DND-41 (cell line): ENCODE measurements at places on chromosomes 6 and 20.

DNA sequence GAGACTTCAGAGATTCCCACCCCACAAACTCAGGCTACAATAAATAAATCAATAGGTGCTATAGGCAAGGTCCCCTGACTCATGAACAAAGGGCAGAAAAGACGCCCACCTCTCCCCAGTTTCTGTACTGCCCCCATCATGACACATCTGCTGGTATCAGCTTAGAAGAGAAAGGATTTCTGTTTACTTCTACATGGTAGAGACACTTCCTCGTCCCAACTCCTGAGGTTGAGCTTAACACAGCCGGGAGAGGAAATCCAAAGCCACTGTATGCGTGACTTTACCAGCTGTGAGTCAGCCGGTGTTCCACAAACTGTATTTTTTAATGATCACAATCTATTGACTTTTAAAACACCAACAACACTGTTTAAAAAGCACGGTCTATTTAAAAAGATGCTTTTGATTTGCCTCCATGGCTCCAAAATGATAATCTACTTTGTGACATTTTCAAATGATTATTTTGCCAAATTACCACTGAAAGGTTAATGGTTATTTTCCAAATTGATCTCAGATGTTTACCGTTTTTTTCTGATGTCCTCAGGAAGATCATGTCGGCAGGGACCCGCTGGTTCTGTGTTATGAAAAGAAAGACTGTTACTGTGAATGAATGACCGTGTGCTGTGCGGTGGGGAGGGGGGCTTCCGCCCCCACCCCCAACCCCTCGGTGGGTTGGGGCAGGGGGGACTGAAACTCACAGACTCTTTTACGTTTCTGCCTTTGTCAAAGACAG is 72.5 kb downstream of the ATP9A start:
- no peak for DNase-seq

GRCh38 chr6:36349240-36349639 is 12.6 kb upstream of the BNIP5 start:
- DNase-seq: peak; percentile 56

GRCh38 chr20:63325554-63326313 is 32.7 kb downstream of the COL20A1 start:
- no peak for DNase-seq

DNA sequence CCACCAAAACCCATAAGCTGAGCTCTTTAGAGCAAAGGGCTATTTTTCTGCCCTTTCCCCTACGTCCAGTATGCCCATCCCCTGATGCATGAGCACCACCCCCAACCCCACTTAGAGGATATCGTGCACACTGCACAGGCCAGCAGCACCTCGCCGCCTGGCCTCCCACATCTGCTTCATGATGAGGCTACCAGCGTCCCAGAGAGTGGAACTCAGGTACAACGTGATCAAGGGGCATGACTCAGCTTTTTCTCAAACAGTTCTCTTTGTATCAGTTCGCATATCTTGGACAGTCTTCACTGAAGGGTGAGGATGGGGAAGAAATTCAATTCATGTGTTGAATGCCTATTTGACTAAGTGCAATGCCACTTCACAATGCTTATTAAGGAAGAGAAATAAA is 81.9 kb upstream of the QKI start:
- DNase-seq: no peak

- no peak for DNase-seq
These were observed 162.1 kb upstream of the OGFRL1 start for GRCh38 chr6:71126506-71126905.

GRCh38 chr6:140082867-140083297 is 708.4 kb upstream of the CITED2 start:
- DNase-seq: no peak

GRCh38 chr20:10508468-10509251 is 73.6 kb downstream of the SLX4IP start:
- no peak for DNase-seq

DNA sequence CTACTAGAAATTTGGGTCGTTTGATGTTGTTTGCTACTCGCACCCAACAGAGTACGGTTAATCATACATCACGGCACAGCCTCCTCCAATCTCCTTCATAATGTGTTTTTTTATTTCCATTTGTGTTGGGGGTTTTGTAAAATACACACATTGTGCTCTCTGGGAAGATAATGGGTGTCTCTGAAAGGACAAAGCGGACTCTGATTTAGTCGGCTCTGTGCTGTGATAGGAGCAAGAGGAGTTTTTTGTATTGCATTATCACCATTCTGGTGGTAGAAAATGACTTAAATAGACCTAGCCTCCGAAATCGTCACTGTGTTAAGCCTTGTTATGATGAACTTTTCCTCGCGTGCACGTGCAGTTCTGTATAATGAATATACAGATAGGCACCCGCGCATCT is 196.3 kb downstream of the CDH4 start:
- no peak for DNase-seq

GRCh38 chr6:37338745-37339255 is 15.0 kb upstream of the RNF8 start:
- DNase-seq: no peak

DNA sequence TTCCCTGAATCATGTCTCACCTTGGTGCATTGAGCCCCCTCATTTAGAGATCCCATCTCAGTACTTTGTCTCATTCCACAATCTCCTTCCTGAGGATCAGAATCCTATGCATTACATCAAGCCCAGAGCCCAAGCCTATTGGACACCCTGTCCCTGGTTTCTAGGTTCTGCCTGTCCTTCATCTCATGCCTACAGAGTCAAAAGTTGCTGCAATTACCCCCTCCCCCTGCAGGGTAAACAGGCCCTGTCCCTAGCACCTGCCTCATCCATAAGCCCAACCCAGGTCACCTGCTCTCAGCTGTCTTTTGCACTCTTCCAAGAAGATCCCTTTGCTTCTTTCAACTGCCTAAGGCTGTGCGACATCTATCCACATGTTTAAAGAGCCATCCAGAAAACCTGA is 93.9 kb downstream of the SPTLC3 start:
- no peak for DNase-seq

GRCh38 chr6:150813993-150814359 is 51.5 kb upstream of the MTHFD1L start:
- DNase-seq: no peak

- no peak for DNase-seq
These were observed 249.7 kb upstream of the HS3ST5 start for GRCh38 chr6:114592506-114592905.

- no peak for DNase-seq
These were observed 184.3 kb downstream of the ZNF217 start for GRCh38 chr20:53409447-53409717.

DNA sequence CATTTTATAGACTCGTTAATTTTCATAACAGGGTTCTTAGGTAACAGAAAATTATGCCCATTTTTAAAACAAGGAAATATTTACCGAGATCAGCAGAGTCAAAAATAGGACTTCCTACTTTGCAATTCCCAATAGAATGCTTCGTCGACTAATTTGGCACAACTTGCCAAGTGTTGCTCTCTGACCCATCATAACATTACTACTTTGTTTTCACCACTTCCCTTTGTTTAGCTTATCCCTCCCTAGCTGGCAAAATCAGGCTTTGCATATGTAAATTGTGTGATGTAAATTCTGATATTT is 914 bp upstream of the RANBP9 start:
- DNase-seq: no peak

DNA sequence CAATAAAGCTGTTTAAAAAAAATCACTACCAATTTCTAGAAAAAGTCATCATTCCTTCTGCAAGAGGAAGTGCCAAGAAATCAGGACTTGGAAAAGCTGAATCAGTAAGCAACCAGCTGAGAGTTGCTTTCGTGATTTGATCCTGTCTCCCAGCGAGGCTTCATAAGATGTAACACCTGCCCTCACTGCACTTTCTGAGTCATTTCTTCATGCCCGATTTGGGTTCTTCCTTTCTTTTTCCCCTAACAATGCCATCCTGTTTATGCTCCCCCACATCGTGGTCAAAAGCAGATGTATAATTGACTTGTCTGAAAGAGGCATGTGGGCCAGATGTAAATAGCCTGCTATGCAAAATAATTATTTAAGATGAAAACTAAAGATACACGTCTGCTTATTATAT is 52.1 kb downstream of the RIPOR2 start:
- DNase-seq: peak; percentile 39

DNA sequence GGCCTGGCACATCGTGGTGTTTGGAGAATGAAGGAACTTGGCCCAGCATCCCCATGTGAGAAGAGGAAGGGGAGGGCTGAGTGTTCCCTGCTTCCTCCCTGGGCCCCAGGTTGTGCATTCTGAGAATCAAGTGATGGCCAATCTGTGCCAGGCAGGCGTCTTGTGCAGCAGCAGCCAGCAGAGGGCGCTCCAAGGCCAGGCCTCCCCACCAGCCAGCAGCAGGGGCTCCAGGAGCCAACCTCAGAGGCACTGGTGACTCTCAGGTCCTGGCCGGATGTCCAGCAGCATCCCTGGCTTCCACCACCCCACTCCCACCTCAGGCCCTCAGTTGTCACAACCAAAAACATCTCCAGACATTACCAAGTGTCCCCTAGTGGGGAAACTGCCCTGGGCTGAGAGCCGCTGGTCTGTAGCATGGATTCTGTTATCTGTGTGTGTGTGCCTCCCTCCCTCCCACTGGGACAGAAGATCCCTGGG is 192.0 kb downstream of the PREX1 start:
- DNase-seq: peak; percentile 73

GRCh38 chr6:155959898-155960495 is 504.4 kb upstream of the NOX3 start:
- no peak for DNase-seq

DNA sequence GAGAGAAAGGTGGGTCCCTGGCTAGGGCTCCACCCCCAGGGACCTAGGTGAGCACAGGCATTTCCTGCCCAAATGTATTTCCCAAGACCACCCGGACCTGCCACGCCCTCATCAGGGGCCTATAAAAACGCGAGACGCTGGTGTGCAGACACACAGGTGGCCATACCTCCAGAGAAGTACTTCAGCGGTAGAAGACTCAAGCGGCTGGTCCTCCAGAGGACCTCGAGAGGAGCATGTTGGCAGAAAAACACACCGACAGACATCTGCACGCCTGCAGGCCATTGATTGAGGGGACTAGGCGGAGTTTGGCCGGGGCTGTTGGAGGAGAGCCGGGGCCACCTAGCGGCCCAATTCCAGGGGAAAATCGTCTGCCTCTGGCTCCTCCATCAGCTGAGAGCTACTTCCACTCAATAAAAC is 695.8 kb upstream of the MMS22L start:
- DNase-seq: no peak

GRCh38 chr20:58839991-58840747 is 10.5 kb downstream of the GNAS-AS1 start:
- DNase-seq: no peak

DNA sequence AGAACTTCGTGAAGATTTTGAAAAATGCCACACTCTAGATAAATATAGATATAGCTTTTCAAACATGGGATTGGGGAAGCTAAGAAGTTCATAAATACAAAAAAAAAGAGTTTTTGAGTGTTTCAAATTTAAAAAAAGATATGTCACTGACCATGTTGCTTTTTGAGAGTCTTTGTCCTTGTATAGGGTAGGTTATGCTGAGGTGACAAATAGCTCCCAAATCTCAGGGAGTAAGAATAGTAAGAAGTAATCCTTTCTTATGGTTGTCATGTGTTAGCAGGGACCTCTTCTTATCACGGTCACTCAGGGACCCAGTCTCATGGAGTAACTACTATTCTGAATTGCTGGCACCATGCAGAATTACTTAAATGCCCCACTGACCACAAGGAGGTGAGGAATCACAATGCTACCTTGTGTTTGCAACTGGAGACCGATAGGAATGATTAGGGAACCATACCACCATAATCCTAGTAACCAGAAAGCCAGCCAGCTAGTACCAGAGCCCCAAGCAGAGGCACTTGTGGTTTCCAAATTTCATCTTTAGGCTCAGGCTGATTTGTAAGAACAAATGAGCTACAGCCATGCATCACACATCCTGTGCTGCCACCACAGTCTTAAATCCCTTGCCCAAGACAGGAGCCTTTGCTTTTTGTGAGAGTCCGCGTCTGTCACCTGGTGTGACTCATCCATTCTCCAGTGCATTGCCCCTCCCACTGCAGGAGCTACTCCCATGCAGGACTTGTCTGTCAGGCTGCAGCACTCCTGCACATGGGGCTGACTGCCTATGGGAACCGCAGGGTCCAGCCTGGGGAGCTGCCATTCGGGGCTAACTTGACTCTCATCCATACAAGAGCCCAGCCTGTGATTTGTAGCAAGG is 42.4 kb upstream of the ADGRF4 start:
- DNase-seq: peak; percentile 27

DNA sequence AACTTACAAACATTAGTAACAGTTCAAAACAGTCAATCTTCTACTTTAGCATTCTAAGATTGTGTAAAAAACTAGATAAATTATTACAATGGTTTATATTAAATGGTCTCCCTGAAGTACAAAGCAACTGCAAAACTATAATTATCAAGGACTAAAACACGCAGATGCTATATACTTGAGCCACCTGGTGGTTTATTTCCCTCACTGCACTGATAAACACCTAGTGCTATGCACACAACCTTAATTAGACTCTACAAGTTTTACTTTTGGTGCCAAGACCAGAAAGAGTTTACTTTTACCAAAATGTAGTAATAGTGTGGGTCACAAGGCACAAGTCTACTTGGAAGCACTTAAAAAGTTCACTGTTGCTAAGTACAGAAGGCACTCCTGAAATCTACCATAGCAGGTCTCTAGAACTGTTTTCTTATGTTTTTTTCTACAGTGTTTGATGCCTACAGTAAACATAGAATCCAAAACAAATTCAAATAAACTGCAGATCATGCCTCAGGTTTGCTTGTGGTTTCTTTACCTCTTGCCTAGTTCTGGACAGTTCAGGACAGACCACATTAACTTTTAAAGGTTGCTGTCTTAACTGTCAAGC is 49.2 kb downstream of the GMDS start:
- peak; percentile 40 for DNase-seq

DNA sequence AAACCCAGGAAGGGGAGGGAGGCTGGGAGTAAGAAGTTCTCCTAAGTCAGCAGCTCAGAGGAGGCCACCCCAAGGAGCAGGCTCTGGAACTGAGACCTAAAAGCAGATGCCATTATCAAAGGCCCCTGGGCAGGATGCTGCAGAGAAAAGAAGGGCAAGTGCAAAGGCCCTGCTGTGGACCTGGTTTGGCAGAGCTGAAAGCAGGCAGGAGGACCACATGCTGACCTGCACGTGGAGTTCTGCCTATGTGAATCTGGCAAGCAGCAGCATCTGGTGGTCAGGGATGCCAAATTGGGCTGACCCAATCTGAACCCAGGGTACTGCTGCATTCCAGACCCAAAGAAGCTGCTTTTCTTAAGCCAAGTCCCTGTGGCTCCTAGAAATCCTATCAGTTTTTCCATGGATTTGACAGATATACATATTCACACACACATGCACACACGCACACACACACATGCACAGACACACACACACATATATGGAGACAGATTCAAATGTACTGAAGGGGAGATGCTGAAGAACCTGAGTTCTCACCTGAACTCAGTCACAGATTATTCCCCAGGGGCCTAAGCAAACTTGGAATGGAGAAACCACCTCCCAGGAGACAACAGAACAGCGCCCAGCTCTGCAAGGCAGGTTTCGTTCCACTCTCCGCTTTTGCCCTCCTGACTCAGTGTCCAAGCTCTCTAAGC is 119.9 kb downstream of the FOXA2 start:
- DNase-seq: no peak

- DNase-seq: no peak
These were observed 156.6 kb downstream of the NFATC2 start for GRCh38 chr20:51385646-51386530.

- DNase-seq: no peak
These were observed 18.5 kb upstream of the KIAA0408 start for GRCh38 chr6:127477658-127478057.

GRCh38 chr6:52976591-52977035 is 18.5 kb downstream of the GSTA4 start:
- no peak for DNase-seq
